HL-60 (cell line): ENCODE measurements at places on chromosomes 16 and 17.

DNA sequence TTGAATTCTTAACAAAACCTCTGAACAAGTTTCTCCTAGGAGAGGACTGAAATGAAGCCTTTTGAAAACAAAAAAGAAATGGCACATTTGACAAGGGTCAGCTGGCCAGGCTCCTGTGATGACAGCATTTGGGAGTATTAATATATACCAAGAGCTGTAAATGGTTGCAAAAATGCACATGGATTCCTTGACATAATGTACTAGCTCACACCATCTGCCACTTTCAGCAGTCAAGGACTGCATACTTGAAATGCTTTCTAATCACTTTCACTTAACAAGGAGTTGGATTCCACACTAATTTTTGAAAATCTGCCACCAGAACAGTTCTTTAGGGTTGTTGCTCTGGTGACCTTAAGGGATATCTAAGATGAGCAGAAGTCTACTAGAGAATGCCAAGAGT lies 236.7 kb upstream of the TOX3 start:
- no peak for DNase-seq

GRCh38 chr16:65070831-65071432 lies 50.9 kb downstream of the CDH11 start:
- no peak for DNase-seq

- DNase-seq: no peak
Measured at GRCh38 chr16:62149631-62150030, 113.4 kb upstream of the CDH8 start.

GRCh38 chr17:78676412-78677302 lies 99.5 kb upstream of the DNAH17 start:
- no peak for DNase-seq

- DNase-seq: no peak
Measured at GRCh38 chr17:49728425-49728824, 20.7 kb upstream of the SLC35B1 start.

DNA sequence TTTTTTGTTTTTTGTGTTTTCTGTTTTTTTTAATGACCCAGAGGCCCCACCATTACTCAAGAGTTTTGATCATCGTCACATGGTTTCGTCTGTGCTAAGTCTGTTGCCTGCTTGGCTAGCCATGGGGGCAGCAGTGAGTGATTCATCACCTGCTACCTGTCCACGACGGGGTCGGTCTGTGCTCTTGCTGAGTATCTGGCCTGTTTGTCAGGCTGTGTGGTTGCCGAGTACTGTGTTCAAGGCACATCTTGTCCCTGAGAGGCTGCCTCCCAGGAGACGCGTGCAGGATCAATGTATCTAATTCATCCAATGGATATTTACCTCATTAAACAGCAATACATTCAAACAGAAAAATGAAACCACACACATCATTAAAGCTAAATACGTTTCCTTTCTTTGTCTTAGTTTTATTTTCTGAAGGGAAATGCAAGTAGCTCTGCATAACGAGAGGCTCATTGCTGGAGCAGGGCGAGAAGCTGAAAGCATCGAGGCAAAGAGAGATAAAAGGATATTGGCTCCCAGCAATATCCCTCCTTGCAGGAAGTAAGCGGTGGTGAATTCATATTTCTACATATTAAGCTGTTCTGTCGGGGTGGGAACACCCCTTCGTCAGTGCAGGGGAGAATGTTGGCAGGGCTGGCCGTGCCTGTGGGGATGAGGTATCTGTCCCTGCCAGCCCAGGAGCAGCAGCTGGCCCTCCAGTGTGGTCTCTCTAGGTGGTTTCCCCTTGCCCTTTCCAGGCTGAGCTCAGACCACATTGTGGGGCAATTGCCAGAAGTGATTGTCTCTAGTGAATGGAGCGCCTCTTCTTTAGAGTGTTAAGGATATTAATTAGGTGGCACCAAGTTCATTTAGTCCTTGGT lies 166.2 kb upstream of the ASIC2 start:
- no peak for DNase-seq

GRCh38 chr17:14986127-14986526 lies 279.0 kb downstream of the PMP22 start:
- no peak for DNase-seq

- DNase-seq: no peak
Measured at GRCh38 chr16:48607056-48607825, 2.7 kb downstream of the N4BP1 start.

DNA sequence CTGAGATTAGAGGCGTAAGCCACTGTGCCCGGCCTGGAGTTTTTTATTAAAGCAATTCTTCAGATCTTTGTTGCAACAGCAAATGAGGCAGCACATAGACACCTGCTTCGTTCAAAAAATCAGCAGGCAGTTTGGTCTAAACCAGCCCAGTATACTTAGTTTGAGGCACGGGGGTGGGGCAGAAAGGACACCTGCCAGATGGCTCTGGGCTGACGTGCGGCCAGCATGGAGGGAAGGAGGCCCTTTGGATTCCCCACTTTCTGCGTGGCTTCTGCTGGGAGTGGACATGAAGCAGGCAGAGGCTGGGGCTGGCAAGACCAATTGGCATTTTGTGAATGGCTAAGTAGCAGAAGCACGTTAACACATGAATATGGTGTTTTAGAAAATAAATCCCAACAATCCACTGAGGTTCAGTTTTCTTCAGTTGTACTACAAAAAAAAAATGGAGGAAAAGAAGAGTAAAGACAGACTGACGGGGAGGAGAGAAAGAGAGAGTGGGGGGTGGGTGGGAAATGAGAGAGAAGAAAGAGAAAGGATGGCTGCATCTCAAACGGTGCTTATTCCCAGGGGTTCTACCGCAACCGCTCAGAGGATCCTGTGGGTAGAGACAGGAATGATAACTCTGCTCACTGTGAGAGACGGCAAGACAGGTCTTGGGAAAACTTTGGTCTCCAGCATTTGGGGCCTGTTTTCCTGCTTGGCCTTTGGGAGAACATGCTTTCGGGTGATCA lies 16.3 kb downstream of the C16orf46 start:
- DNase-seq: no peak

GRCh38 chr16:76265434-76266045 lies 11.7 kb upstream of the CNTNAP4 start:
- DNase-seq: peak; percentile 8

GRCh38 chr17:17309356-17309755 lies 6.2 kb downstream of the NT5M start:
- DNase-seq: no peak

- peak; percentile 59 for DNase-seq
Measured at GRCh38 chr17:31580706-31581490, 189.4 kb downstream of the RAB11FIP4 start.

DNA sequence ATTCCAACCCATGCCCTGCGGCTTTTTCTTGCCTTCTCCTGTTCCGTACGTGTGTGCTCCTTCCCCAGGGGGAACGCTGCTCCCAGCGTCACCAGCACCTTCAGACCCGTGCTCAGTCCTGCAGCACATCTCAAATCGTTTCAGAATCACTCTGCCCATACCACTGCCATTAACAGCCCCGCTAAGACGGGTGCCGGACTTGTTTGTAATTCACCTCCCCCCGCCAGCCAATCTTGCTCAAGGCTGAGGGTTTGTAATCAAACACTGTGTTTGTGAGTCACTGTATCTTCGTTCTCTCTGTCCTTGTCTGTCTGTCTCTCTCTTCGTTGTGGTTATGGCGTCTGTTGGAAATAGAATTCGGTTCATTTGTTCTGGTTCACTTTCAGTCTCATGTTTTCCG lies 17.3 kb downstream of the CARD14 start:
- no peak for DNase-seq

GRCh38 chr17:50234581-50234980 lies 33.1 kb upstream of the COL1A1 start:
- no peak for DNase-seq

GRCh38 chr17:43545383-43545632 lies 832 bp downstream of the ETV4 start:
- no peak for DNase-seq

DNA sequence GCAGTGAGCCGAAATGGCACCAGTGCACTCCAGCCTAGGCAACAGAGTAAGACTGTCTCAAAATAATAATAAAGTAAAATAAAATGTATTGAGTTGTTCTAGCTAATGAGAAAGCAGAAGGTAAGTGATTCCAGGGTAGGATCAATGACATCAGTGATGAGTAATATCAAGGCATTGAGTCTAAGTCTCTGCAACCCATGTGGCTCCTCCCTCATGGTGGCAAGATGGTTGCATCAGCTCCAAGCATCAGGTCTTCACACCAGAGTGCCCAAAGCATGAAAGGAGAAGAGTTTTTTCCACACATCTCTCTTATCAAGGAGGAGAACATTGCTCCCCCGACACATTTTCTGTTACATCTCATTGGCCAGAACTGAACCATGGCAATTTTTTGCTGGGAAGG lies 34.8 kb upstream of the GAS7 start:
- DNase-seq: no peak

DNA sequence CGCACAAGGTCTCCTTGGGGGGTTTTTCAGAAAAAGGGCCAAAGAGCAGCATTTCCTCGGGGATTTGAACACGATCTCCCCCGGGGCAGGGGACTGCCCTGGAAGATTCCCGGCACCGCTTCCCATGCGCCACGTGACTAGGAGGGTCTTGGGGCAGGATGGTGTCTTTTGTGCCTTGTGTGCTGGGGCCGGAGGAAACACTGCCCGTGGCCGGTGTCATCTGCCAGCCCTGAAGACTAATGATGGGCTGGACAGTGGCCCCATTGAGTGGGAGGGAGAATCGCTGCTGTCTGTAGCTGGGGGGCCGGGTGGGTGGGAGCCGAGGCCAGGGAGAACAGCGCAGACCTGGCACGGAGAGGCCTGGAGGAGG lies 315.1 kb downstream of the SEC14L1 start:
- DNase-seq: no peak

GRCh38 chr16:17469741-17470181 lies 999 bp downstream of the XYLT1 start:
- peak; percentile 23 for DNase-seq

DNA sequence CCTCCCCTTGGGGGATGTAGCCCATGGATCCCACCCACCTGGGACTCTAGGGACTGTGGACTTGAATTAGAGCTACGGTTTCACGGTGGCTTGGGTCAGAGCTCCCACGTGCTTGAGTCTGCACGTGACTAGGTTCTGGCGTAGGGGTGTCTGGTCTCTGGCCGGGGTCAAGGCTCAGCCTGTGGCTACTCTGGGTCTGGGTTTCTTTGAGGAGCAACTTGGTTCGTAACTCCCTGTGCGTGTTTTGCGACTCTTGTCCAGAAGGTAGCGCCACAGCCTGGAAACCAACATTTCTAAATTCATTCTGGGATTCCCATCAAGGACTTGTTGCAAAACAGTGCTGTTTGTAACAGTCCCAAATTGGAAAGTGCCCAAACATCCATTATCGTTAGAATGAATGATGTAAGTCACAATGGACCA lies 470 bp upstream of the GGT6 start:
- no peak for DNase-seq

- DNase-seq: no peak
Measured at GRCh38 chr16:81646561-81646960, 132.5 kb upstream of the PLCG2 start.

- DNase-seq: no peak
Measured at GRCh38 chr16:3957344-3957980, 76.9 kb upstream of the CREBBP start.

DNA sequence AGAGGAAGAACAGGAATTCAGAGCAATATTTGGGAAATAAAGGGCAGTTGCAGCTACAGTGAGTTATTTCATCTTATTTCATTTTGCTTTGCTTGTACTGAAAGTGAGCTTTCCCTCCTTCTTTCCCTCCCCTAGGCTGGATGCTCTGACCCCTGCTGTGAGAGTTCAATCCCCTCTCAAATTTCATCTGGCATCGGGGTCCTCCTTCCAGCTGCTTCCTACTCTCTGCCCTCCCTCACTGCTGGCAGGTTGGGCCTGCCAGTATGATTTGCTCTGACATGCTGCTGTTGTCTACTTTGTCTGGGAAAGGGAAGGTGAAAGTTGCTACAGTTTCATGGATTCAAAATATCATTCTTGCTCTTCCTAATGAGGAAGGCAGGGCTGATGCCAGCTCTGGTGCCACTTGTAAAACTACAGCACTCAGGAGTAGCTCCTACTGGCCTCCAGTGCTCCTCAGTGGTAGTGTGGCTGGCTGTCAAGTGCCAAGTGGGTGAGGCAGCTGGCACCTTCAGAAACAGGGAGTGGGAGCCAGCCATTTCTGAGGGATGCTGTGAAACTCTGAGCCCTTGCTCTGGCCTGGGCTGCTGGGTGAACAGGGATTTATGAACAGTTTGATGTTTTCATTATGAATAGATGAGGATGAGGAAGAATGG lies 408.6 kb downstream of the HAPSTR1 start:
- no peak for DNase-seq

- no peak for DNase-seq
Measured at GRCh38 chr17:11637796-11638195, 39.5 kb downstream of the DNAH9 start.

DNA sequence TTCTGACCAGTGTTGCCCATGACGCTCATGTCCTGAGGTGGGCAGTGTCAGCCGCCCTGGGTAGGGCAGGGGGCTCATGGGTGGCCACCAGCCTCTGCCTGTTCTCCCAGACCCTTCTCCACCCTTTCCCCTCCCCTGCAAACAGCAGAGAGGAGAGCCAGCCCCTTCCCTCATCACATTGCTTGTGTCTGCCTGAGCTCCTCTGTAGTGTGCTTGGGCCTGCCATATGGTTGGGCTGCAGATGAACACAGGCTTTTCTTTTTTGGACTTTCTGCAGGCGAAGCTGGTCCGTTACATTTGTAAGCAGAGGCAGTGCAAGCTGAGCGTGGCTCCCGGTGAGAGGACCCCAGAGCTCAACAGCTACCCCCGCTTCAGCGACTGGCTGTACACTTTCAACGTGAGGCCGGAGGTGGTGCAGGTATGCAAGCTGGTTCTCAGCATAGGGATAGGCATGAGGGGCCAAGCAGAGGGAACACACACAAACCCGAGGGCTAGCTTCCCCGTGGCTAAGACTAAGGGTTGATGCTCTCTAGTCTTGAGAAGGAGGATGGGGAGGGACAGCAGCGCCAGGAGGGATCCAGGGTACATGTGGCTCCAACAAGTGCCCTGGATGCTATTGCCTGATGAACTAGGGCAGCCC lies 80.6 kb upstream of the LGALS9 start:
- no peak for DNase-seq

- DNase-seq: no peak
Measured at GRCh38 chr16:1494129-1494640, 1.0 kb downstream of the TELO2 start.

GRCh38 chr16:85759136-85759535 lies 8.2 kb upstream of the C16orf74 start:
- peak; percentile 59 for DNase-seq

- DNase-seq: no peak
Measured at GRCh38 chr17:37162800-37163199, 213.0 kb upstream of the C17orf78 start.

DNA sequence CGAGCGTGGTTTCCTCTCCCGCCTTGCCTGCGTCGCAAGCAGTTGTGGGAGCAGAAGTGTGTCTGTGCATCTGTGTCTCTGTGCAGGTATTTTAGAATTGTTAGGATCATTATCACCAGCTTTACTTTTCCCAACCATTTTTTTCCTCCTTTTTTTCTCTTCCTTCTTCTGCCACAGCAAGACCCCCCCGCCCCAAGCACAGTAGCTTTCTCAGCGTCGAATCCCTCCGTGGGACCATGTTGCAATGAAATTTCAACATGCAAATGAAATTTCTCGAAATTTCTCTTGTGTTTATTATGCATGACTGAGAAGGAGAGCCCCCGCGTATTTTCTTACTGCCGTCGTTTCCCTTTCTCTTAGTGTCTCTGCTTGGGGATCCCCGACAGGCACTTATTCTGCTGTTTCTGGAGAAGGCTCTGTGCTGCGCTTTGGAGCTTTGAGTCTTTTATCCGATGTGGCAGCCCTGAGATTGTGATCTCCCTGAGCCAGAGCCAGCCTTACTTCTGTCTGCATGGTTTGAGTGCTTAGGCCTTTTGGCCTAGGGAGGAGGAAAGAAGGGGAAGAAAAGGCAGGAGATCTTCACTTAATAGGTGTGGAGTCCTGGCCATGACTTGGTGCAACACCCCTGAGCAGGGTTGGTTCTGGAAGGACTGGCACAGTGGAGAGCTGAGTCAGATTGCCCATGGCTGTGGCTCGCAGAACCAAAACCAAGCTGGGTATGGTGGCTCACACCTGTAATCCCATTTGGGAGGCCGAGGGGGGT lies 5.0 kb downstream of the ARMC7 start:
- DNase-seq: no peak
